Urothelium cell line (cell line): ENCODE measurements at places on chromosomes 12 and 14.
A peak's percentile ranks its signal among the peaks of the same experiment; 100 is the strongest.

- no peak for DNase-seq
Observed at GRCh38 chr12:53624458-53624857, 1.7 kb downstream of the ATF7 start.

DNA sequence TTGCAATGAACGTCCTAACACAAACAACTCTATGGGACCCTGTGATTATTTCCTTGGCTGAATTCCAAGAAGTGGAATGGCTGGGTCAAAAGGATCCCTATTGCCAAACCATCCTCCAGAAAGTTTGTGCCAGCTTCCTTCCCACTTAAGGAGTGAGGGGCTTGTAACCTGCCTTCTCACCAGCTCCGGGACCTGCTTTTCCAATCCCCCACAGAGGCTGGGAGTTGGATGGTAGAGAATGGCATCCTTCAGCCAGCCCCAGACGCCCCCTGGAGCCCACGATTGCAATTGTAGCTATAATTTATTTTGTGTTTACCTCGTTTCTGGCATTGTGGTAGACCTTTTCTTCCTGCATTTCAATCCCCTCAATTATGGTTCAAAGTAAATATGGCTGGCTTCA lies 9.7 kb upstream of the ZDHHC22 start:
- DNase-seq, result peak; percentile 73

DNA sequence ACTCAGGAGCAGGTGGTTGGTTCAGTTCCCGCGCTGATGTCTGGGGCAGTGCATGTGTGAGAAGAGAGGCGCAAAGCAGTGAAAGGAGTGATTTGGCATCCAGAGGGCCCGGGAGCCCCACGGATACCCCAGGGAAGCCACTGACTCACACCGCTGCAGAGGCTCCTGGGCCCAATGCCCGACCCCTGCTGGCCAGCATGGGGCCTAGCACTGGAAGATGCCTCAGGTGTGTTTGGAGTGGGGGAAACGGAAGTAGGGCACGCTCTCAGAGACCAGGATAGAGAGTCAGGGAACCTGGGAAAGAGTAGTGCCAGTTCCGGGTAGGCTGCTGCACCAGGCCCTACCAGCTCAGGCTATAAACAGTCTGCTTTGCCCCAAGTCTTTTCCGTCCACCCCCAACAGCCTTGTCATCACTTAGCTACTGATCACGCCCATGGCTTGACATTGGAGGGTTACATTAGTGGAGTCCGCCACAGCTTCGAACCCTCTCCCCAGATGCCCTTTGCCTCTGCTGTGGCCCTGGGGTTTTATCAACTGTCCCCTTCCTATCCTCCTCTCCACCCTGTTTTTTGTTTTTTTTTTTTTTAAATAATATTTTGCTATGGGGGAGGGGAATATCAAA lies 9.5 kb upstream of the CSAD start:
- DNase-seq, result peak; percentile 60

- no peak for DNase-seq
Observed at GRCh38 chr12:105860561-105861207, 278.1 kb downstream of the NUAK1 start.

- DNase-seq, result no peak
Observed at GRCh38 chr12:70698345-70698744, 61.1 kb upstream of the PTPRB start.

DNA sequence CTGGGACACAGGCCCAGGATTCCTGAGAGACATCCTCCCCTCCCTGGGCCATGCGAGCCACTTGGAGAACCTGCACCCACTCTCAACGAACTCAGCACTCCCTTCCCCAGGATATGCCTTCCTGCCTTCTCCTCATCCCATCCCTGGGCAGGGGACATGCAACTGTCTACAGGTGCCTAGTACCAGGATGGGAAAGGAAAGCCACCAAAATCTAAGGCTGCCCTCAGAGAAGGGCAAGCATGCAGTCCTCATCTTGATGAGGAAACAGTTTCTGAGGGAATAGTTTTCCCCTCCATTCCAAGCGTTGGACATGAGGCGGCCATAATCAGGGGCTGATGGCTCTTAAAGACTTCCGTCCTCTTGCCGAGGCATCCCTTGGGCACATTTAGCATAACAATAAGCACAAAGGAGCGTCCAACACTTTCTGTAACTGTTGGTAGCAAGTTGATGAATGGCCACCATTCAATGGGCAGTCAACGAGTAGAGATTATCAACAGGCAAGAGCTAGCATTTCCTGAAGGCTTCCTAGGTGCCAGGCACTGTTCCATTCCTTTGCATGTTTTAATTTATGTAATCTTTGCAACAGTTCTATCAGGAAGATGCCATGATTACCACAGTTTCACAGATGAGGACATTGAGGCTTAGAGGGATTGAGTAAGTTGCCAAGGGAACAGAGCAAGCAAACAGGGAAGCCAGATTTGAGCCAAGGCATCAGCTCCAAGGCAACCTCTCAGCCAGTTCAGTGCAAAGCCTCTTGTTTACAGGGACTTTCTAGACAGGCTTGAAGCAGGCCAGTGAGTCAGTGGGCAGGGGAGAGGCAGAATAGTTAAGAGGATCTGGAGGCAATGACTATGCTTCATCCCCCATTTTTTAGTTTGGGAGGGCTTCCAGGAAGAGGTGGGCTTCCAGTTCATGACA lies 105.1 kb downstream of the SINHCAF start:
- no peak for DNase-seq

DNA sequence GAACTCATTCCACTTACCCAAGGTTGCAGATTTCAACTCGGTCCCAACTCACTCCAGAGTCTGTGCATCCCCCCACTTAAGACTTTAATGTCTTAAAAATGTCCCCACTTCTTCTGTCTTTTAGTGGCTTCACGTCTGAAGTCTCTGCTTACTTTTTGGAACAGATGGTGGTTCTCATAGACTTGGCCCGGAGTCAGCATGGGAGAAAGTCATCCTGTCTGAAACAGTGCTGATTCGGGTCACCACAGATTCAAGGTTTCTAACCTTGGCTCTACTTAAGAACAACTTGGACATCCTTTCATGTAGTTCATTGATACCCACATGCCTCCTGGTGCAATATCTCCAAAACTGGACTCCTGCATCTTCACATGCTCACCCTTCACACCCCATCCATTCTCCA lies 26.0 kb downstream of the CHST11 start:
- DNase-seq, result no peak

- DNase-seq, result peak; percentile 94
Observed at GRCh38 chr14:54252072-54252730, 144.6 kb upstream of the CDKN3 start.

DNA sequence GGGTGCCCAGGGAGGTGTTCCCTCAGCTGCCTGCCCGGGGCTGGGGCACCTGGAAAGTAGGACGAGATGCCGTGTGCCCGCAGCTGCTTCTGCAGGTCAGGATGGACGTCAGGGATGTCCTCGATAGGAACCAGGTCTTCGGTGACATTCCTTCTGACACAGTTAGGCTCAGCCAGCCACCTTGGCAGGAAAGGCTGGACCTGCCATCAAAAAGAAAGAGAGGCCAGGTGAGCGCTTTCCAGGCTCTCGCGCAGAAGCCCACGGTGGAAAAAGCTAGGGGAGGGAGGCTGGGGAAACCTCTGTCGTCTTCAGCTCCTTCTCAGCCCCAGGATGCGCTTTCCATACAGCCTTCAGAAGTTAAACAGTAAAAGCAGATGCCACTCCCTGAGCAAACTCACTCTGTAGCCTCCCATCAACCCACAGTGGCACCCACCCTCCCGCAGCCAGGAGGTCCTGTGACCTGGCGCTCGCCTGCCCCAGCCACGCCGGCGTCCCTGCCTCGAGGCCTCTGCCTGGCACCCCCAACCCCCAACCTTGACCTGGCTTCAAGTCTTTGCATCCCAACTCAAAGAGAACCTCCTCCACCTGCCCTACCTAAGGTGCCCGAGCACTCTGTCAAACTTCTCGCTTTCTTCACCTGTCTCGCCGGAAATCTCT lies 1.3 kb downstream of the DDX51 start:
- DNase-seq, result no peak

GRCh38 chr14:83042858-83043257 lies 1509.2 kb upstream of the SEL1L start:
- no peak for DNase-seq

DNA sequence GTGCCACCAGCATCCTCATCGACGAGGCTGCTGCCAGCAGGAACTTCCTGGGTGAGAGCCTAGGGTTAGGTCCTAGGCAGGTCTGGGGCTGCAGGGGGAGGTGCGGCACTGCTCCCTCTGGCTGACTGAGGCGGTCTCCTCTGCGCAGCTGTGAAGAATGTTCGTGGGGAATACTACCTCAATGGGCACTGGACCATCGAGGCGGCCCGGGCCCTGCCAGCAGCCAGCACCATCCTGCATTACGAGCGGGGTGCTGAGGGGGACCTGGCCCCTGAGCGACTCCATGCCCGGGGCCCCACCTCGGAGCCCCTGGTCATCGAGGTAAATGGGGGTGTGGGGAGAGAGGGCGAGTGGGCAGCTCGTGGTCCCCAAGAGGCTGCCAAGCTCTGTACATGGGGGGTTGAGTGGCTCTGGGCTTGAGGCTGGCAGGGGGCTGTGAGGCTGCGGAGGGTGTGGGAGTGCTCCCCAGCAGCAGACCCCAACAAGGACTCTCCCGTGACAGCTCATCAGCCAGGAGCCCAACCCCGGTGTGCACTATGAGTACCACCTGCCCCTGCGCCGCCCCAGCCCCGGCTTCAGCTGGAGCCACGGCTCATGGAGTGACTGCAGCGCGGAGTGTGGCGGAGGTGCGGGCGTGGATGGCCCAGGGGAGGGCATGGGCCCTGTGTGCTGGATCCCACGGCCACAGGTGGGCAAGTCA lies 14.4 kb downstream of the PAPLN start:
- DNase-seq, result no peak

DNA sequence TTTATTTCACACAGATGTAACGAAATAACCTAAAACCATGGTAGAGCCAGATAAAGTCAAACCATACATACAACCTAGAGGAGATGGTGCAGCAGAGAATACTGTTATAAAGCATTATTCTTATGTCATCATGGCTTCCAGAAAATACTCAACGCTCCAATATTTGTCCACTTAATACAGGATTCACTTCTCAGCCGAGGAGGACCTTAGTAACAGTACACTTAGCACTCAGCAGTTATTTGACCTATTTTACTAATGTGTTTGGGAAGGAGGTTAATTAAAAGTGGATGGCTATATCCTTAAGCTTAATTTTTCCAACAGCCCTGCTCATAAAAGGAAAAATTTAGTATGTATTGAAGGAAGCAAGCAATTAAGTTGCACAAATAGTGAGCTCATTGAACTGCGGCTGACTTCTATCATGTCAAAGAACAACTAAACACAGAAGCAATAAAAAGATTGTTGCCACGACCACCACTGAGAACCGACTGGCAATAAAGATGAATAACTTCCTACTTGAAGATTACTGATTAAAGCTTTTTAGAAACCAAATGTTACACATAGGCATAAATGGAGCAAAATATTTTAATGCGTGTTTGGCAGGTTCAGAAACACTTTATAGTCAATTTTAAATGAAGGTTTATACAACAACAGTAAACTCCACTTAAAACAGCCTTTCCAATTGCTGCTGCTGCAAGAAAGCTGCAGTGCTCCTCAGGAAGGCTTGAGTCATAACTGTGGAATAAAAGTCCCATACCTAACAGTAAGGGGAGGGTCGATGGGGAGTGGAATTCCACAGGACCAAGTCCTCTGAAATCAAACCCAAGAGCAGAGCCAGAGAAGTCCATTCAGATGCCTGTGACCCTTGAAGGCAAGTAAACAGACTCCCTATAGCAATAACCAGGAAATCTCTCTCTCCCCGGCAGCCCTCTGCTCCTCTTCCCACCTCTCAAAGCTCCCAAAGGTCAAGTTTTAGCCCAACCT lies 218.9 kb upstream of the CDKN3 start:
- peak; percentile 45 for DNase-seq

DNA sequence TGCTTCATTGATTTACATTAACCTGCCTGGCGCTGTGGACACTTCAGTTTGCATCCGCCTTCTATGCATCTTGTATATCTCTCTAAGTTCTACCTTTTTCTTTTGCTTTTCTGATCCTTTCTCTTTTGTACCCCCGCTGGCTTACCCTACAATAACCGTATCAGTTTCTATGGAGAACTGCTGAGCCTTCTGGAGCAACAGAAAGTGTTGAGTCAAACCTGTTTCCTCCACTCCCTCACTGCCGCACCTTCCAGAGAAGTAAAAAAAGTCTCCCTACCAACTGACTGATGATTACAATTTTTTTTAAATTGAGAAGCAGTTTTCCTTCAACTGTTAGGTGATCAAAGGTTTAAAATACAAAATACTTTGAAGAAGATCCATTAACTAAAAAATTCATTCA lies 17.4 kb downstream of the EXD2 start:
- no peak for DNase-seq

GRCh38 chr12:101782273-101782731 lies 43.0 kb upstream of the SYCP3 start:
- no peak for DNase-seq

GRCh38 chr12:100591979-100592378 lies 18.5 kb downstream of the GAS2L3 start:
- DNase-seq, result no peak

GRCh38 chr12:11749943-11750690 lies 100.6 kb downstream of the ETV6 start:
- DNase-seq, result no peak

DNA sequence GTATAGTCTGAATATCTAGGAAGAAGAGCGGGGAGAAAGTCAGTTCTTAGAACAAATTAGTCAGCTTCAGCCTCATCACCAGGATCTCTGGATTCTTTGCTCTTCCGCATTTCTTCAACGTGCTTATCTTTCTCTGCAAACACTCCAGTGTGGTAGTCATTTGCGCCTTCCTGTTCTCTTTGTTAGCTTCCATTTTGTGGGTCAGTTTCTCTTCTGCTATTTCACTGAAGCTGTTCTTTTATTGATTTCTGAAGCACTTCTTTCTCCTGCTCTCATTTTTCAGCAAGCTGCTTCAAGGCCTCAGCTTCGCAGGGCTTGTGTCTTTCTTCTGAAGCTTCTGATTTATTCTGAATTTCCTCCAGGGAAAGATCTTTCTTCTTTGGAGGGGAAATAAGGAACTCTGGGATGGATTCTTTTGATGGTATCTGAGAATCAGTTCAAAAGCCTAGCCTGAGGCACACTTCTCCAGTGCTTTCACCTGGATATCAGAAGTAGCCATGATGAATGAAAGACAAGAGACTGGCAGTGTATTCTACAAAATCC lies 13.5 kb downstream of the AMN1 start:
- DNase-seq, result no peak

DNA sequence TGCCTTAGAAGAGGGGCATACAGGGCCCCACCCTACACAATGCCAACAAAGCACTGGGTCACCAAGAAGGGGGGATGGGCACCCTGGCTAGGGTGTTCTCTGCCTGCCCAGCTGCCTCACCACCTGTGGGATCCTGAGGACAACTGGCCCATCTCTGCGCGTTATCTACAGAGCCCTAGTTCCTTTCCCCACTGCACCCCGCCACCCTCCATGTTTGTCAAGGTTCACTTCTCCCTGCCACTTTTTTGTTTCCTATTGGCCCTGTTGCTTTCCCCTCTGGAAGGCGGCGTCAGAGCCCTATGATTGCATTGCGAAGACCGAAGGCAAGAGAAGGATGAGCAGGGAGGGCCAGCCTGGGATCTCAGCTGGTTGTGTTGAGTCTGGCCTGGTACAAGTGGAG lies 1.6 kb downstream of the SLC48A1 start:
- no peak for DNase-seq

- no peak for DNase-seq
Observed at GRCh38 chr12:68975811-68976210, 42.8 kb upstream of the CPM start.
